ENCODE measurements at places on chromosomes 13 and 19.
A peak's percentile ranks its signal among the peaks of the same experiment; 100 is the strongest.

DNA sequence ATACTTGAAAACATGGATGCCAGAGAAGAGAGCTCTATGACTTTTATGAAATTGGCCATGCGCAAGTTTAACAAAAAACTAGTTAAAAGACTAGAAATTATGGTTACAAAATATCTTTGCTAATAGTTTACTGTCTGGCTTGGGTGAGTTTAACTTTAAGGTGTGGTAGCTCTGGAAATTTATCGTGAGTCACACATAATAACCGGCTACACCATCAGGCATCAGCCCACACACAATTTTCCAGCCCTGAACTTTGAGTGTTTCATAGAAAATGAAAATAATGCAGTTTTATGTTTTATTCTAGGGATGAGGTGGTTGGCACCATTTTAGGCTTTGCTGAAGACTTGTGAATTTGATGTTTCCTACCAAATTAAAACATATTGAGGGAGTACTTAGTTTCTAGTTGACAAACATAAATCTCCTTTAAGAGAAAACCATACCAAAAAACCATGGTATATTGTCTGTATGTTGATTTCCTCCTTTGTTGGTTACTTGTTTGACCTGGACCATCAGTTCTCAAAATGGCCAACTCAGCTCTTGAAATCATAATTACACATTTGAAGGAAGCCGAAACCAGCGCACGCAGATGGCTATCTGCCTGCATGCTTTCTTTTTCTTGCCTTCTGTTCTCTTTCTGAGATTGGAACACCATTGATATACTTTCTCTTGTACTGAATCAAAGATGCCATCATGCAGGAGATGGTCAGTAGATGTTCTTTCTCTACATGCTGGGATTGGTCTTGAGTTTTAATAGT lies 125.1 kb downstream of the AKAP11 start:
- DNase-seq: no peak

- DNase-seq: no peak
These were observed 68.7 kb downstream of the ZNF726 start for GRCh38 chr19:23983406-23983805.

GRCh38 chr19:9498183-9498902 lies at the start of gene ZNF560:
Gene ZNF560 (minus strand): TSS chr19:9498616. CDS start chr19:9475313, 23,303 bp downstream.
- peak; percentile 84 for DNase-seq

DNA sequence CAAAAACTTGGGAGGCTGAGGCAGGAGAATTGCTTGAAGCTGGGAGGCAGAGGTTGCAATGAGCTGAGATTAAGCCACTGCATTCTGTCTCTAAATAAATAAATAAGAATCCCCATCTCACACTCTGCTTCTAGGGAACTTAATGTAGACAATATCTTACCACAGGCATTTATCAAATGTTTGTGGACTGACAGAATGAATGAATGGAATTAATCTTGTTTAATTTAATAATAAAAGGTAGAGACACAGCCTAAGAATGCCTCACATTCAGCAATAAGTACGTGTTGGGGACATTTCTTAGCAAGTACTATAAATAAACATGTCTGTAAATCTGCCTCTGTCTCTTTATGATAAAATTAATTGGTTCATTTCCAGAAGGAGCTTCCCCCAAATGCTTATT lies 36.2 kb upstream of the RBM26 start:
- DNase-seq: no peak

DNA sequence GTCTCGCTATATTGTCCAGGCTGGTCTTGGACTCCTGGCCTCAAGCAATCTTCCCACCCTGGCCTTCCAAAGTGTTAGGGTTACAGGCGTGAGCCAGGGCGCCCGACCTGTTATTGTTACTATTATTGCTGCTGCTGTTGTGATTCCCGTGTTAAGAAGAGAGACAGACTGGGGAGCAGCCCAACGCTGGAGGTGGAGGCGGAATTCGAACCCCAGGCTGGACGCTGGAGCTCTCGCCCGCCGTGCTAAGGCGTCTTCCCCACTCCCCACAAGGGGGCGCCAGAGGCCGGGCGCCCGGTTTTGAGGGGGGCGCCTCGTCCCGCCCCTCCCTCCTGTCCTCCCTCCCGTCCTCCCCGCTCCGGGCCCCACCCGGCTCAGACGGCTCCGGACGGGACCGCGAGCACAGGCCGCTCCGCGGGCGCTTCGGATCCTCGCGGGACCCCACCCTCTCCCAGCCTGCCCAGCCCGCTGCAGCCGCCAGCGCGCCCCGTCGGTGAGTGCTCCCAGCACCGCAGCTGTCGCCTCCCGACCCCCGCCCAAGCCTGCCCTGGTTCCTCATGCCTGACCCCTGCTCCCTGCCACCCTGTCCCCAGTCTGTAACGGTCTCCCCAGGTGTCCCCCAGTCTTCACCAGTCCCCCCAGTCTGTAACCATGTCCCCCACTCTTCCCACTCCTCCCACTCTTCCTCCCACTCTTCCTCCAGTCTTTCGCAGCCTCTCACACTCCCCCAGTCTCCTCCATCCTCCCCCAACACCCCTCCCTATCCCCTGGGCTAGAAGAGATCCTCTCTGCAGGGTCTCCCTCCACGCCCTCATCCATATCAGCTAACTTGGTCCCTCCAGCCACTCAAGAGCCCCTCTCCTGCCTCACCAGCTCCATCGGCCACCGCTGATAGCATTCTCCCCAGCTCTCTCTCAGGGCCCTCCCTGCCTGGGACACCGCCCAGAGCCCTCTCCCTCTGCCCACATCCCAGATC lies at the start of gene EHD2:
EHD2 (plus strand) TSS at position 377 of the 976 bp plus-strand sequence. CDS start 3,191 bp downstream, outside the sequence.
- no peak for DNase-seq

- DNase-seq: no peak
These were observed 208.0 kb downstream of the LHFPL6 start for GRCh38 chr13:39394796-39395678.

GRCh38 chr19:46720503-46721239 lies 3.8 kb upstream of the PRKD2 start:
- no peak for DNase-seq

- peak; percentile 35 for DNase-seq
These were observed 44.9 kb upstream of the ZNF91 start for GRCh38 chr19:23440207-23440606.

DNA sequence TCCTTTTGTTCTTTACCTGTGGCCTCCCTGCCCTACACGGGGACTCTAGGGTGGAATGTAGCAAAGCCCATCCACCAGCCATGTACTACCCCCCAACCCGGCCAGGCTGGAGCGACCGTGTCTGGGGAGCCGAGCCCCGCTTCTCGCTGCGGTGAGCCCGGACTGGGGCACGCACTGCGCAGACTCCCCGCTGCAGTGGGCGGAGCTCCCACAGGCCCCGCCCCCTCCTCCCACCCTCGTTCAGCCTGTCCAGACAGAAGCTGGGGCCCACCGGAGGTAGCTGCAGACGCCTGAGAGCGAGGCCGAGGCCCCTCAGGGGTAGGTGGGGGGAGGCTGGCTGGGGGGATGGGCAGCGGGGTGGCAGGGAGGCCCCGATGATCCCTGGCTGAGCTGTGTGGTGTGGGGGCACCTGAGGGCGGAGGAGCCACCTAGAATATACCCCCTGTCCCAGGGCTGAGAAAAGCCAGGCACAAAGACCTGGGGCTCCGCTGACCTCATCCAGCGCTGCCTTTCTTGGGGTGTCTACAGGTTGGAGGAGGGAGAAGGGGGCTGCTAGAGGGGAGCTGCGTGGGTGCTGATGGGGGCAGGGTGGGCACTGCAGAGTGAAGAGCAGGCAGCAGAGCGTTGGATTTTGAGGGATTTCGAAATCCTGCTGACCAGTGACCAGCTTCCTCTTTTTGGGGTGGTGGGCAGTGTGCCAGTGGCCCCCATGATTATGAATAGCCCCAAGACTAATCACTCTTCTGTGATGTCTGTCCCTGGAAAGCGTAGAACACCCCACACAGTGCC lies 17.3 kb downstream of the PLD3 start:
- DNase-seq: peak; percentile 80

GRCh38 chr13:104314926-104315535 lies 1248.8 kb upstream of the SLC10A2 start:
- DNase-seq: no peak

DNA sequence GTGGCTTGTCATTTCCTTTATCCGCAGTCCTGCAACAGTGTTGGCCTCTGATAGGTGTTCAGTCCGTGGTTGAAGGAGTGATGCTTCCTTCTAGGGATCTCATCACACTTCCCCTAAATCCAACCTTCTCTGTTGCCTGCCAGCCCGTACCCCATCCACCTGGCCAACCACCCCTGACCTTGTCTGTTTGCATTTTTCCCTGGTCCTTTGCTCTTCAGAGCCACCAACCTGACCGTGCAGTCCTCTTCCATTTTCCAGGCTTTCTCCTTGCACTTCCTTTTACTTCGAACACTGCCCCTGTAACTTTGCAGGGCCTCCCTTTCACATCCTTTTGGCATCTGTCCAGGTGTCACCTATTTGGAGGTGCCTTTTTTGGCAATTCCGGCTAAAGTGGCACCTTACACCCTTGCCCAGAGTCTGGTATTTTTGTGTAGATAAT lies 696 bp downstream of the ZNF460 start:
- no peak for DNase-seq

DNA sequence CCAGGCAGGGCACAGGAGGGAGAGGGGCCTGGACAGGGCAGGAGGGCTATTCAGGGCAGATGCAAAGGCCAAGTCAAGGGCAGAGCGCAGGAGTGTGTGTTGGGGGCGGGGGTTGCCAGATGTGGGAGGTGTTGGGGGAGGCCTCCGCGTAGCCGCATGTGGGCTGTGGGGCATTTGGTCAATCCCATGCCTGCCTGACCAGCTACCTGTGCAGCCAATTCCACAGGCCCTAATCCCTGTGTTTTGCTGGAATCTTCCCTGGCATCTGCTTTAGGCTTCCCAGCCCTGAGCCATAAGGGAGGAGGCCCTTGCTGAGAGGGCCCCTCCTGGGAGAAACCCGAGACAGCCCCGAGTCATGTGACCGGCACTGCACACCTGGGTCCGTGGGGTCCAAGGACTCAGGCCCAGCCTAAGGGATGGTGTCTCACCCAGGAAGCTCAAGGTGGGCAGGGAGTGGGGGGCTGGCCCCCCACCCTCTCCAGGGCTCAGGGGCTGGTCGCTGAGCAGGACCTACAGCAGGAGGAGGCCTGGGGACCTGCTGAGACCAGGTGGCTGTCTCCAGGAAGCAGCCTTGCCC lies 20.3 kb downstream of the RFX1 start:
- DNase-seq: peak; percentile 27

DNA sequence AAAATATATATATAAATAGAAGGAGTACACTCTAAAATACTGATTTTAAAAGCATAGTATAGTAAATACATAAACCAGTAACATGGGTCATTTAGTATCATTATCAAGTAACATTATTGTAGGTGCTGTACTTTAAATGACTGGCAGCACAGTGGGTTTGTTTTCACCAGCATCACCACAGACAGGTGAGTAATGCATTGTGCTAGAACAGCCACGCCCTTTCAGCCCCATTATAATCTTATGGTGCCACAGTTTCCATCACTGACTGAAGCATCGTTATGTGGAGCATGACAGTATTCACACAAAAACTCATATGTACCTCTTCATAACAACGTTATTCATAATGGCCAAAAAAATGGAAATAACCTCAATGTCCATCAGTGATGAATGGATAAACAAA lies 88.3 kb downstream of the DHRS12 start:
- DNase-seq: no peak

DNA sequence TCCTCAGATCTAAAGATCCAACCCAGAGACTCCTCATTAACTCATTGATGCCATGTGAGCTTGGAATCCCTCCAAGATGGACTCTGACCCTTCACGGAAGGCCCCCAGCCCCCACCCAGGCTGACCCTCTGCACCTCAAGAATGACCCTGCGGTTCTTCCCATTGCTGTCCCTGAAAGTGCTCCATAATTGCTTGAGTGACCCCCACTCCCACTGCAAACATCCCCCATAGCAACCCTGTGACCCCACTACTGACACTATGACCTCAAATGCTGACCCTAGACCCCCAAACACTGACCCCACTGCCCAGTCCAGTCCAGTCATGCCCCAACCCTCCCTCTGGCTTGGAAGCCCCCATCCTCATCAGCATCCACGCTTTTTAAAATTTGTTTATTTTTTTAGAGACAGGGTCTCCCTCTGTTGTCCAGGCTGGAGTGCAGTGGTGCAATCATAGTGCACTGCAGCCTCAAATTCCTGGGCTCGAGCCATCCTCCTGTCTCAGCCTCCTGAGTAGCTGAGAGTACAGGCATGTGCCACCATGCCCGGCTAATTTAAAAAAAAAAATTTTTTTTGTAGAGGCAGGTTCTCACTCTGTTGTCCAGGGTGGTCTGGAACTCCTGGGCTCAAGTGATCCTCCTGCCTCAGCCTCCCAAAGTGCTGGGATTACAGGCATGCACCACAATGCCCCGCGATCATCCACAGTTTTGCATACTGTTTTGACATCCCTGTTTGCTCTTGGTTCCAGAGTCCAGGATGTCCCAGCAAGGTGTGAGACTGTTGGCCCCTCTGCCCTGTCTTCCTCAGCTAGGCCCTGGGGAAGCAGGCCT lies 855 bp downstream of the LYL1 start:
- no peak for DNase-seq

GRCh38 chr19:40691421-40692211 lies 1.2 kb upstream of the NUMBL start:
- peak; percentile 98 for DNase-seq

- DNase-seq: peak; percentile 85
These were observed 1.3 kb upstream of the BSG start for GRCh38 chr19:570937-571565.

GRCh38 chr13:68597641-68598040 lies 1367.5 kb upstream of the PCDH9 start:
- DNase-seq: no peak

GRCh38 chr19:29429581-29429980 lies 96.2 kb upstream of the VSTM2B start:
- DNase-seq: no peak

- DNase-seq: no peak
These were observed 4.0 kb upstream of the SIGLEC10 start for GRCh38 chr19:51421229-51422052.

DNA sequence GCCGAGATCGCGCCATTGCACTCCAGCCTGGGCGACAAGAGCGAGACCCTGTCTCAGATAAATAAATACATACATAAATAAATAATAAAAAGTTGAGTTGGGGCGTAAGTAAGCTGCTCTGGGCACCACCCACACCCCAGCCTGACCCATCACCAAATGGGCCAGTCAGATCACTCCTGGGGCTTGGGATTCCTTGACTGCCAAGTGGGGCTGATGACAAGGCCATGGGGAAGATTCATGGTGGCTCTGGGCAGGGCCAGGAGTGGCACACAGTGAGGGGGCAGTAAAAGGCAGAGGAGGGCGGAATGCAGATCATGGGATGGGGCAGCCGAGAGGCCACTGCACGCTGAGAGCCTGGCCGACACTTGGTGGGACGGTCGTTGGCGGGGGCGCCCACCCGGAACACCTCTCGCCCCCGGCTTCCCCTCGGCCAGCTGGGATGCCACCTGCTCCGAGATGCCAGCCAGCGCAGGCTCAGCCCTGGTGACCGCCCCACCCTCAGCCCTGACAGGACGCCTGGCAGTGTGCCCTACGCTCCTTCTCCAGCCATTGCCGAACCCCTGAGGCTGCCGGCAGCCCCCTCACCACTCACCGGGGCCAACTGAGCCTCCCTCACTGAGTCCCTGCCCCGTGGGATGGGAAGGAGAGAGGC lies 10.9 kb downstream of the ZNF653 start:
- DNase-seq: no peak

- no peak for DNase-seq
These were observed 38.6 kb upstream of the TEX29 start for GRCh38 chr13:111281751-111282311.

GRCh38 chr13:46086985-46087384 lies 17.8 kb downstream of the CPB2 start:
- DNase-seq: no peak
